ENCODE measurements at places on chromosomes 12 and 14. TPM values are rescaled to one million over a fixed set of nuclear protein-coding genes. Genes with fewer than 3 reads are reported as not detected.

- DNase-seq: no peak
- no peaks in the 10 kb centered on the region for H3K36me3 ChIP-seq
- no peak overlapping the region for H3K27ac ChIP-seq
- no peaks in the 10 kb centered on the region for H3K27me3 ChIP-seq
- no peaks in the 10 kb centered on the region for H3K4me1 ChIP-seq
- no peak overlapping the region for H3K4me3 ChIP-seq
These were observed 32.6 kb downstream of the TNFAIP2 start for GRCh38 chr14:103155826-103156394.

- H3K4me3 ChIP-seq: no peak overlapping the region
- H3K36me3 ChIP-seq: no peaks in the 10 kb centered on the region
- H3K27ac ChIP-seq: no peak overlapping the region
- H3K4me1 ChIP-seq: peaks cover 14% of the 10 kb centered on the region
These were observed 8.7 kb upstream of the GPR19 start for GRCh38 chr12:12704593-12705230.

- H3K4me3 ChIP-seq: no peak overlapping the region
- H3K4me1 ChIP-seq: no peaks in the 10 kb centered on the region
- H3K36me3 ChIP-seq: no peaks in the 10 kb centered on the region
- H3K27ac ChIP-seq: no peak overlapping the region
- peaks cover 2% of the 10 kb centered on the region for H3K27me3 ChIP-seq
These were observed 34.4 kb upstream of the CRY1 start for GRCh38 chr12:107127482-107128430.

DNA sequence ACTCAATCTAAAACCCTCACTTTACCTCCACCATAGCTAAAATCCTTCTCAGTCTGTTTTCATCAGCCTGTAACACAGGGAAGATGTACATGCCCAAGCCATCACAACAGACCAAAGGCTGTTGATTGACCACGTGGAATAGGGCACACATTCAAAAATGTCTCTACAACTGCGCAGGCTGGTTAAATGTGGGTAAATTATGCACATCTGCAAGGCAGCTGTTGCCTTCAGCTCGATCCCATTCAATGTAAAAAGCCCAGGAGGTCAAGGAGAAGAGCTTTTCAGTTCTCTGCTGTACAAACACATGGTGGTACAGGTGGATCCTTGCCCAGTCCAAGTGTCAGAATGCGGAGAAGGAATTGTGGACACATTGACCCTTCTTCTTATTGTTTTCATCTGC is 354.0 kb downstream of the FLRT2 start:
- no peaks in the 10 kb centered on the region for H3K4me1 ChIP-seq
- H3K4me3 ChIP-seq: no peak overlapping the region
- no peak overlapping the region for H3K27ac ChIP-seq
- DNase-seq: no peak

DNA sequence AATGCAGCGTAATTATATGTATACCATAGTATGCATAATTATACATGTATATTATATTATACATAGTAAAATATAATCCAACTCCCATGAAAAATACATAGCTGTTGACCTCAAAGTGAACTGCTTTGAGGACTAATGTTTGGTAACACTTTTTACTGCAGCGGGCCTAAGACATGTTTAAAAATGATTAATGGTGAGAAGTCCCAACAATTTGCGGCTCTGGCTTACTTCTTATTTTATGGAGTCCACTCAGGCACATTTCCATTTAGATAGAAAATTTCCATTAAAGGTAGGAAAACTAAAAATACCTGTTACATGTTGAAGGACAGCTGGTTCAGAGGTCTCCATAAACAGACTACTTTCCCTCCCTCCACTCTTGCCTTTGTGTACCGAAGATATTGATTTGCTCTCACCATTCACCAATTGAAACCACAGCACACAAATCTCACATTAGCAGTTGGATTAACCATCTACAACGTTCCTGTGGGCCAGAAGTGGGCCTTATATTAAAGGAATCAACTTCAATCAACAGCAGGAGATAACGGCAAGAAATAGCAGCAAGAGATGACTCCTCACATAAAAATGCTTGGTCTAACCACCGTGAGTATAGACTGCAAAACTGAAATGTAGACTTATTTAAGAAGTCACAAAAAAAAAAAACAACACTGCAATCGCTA is 14.1 kb upstream of the NT5DC3 start:
- no peak overlapping the region for H3K27ac ChIP-seq
- H3K4me3 ChIP-seq: no peak overlapping the region
- DNase-seq: no peak
- no peaks in the 10 kb centered on the region for H3K36me3 ChIP-seq
- no peaks in the 10 kb centered on the region for H3K4me1 ChIP-seq

- H3K27ac ChIP-seq: no peak overlapping the region
- H3K4me3 ChIP-seq: no peak overlapping the region
- H3K27me3 ChIP-seq: no peaks in the 10 kb centered on the region
- no peak for DNase-seq
These were observed 72.2 kb downstream of the TMEM132C start for GRCh38 chr12:128339126-128339520.

DNA sequence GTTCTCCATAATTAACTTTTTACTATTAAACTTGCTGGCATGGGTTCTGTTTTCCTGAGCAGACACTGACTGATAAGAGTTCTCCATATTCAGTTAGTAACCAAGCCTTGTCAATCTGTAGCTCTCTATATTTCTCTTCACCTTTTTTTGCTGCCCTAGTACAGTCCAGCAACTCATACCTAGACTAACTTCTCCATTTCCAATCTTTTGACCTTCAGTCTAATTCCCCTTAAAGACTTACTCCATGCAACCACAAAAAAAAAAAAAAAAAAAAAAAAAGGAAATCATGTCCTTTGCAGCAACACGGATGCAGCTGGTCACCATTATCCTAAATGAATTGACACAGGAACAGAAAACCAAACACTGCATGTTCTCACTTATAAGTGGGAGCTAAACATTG is 125.7 kb upstream of the KRAS start:
- no peaks in the 10 kb centered on the region for H3K36me3 ChIP-seq
- H3K4me1 ChIP-seq: no peaks in the 10 kb centered on the region
- no peak overlapping the region for H3K27ac ChIP-seq
- no peak for DNase-seq
- H3K4me3 ChIP-seq: no peak overlapping the region
- no peaks in the 10 kb centered on the region for H3K27me3 ChIP-seq

DNA sequence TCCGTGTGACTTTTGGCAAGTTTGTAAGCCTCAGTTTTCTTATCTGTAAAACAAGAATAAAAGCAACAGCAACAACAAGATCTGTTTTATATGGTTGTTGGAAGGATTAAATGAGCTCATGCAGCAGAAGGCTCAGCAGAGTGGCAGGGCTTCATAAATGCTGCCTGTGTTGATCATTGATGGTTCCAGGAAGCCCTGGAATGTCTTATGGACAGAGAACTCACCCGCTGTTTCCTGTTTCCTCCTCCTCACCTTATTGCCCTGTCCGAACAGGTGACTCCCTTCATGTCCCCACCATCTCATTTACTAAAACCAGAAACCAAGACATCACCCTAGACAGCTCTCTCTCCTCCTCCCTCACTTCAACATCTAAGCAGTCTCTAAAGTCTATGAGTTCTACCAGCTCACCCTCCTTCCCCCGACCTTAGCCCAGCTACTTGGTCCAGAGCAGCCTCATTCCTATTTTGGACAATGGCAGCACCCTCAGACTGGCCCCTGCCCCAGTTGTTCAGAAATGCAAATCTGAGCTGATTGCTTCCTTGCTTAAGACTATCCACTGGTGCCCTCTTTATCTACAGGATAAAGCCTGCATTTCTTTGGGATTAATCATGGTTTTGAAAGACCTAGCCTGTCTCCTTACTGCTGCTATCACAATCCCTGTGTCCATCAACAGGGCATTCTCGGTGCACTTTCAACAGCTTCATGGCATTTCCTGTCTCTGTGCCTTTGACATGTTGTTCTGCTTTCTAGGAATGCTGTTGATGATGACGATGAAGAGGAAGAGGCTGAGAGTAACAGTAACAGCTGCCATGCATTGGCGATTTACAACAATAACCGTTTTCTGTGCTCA is 21.4 kb upstream of the GSG1 start:
- no peaks in the 10 kb centered on the region for H3K27me3 ChIP-seq
- DNase-seq: no peak
- H3K27ac ChIP-seq: no peak overlapping the region
- no peaks in the 10 kb centered on the region for H3K36me3 ChIP-seq

- DNase-seq: no peak
- no peak overlapping the region for H3K4me3 ChIP-seq
- no peak overlapping the region for H3K27ac ChIP-seq
- no peaks in the 10 kb centered on the region for H3K27me3 ChIP-seq
These were observed 6.7 kb upstream of the LGR5 start for GRCh38 chr12:71432936-71433335.

DNA sequence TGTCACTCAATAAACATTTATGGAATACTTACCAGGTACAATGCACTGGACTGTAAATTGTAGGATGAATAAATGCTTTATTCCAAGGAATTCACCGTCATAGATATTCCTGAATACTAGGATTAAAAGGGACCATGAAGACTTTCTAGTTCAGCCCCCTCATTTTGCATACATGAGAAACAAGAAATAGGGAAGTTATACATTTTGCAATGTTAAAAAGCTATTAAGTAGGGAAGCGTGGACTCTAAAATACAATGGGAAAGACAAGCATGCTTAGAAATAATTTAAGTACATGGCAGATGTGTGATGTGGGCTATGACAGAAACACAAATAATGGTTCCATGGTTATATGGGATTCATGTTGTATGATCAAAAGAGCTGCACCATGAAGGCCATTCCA is 89.4 kb upstream of the SYT10 start:
- H3K4me1 ChIP-seq: no peaks in the 10 kb centered on the region
- no peak overlapping the region for H3K4me3 ChIP-seq
- DNase-seq: no peak
- no peaks in the 10 kb centered on the region for H3K27me3 ChIP-seq

- no peaks in the 10 kb centered on the region for H3K27me3 ChIP-seq
- DNase-seq: no peak
- no peaks in the 10 kb centered on the region for H3K4me1 ChIP-seq
- no peak overlapping the region for H3K4me3 ChIP-seq
- no peak overlapping the region for H3K27ac ChIP-seq
These were observed 69.8 kb downstream of the LIN7A start for GRCh38 chr12:80867941-80868340.

- H3K27me3 ChIP-seq: no peaks in the 10 kb centered on the region
- no peak overlapping the region for H3K4me3 ChIP-seq
These were observed 61.4 kb downstream of the UBR7 start for GRCh38 chr14:93268406-93268805.

Gene CRY1
- 20.1 TPM for total RNA-seq

Gene KLHL33
- 0.22 TPM for total RNA-seq

Gene PROX2
- total RNA-seq: not detected

Gene KCNK13
- total RNA-seq: 3.0 TPM

Gene NR1H4
- 0.09 TPM for total RNA-seq

Gene C1S
- total RNA-seq: 338 TPM

All from upper lobe of left lung (tissue), 6 donors.